ENCODE measurements at places on chromosomes 7 and 10. TPM values are rescaled to one million over a fixed set of nuclear protein-coding genes. Genes with fewer than 3 reads are reported as not detected.
A peak's percentile ranks its signal among the peaks of the same experiment; 100 is the strongest.

The HOXA2 gene
- 1.5 TPM for total RNA-seq

The STOX1 gene
- total RNA-seq: 2.5 TPM

The DTX2 gene
- total RNA-seq: 36.5 TPM

The CALHM3 gene
- total RNA-seq: not detected

The OR6V1 gene
- total RNA-seq: not detected

The LAMB1 gene
- total RNA-seq: 104 TPM

The GSTO2 gene
- 7.8 TPM for total RNA-seq

The EPHB6 gene
- total RNA-seq: 12.2 TPM

The UPP1 gene
- 61.0 TPM for total RNA-seq

The GPC2 gene
- 0.77 TPM for total RNA-seq

The VGF gene
- 0.15 TPM for total RNA-seq

The KCNH2 gene
- total RNA-seq: 2.4 TPM

The BAMBI gene
- total RNA-seq: 7.9 TPM

The BUD23 gene
- 42.4 TPM for total RNA-seq

The RELN gene
- 3.7 TPM for total RNA-seq

The MKX gene
- total RNA-seq: 1.6 TPM

The STAG3 gene
- 4.1 TPM for total RNA-seq

- no peak for DNase-seq
These were observed 7.4 kb downstream of the NUB1 start for GRCh38 chr7:151348970-151349369.

DNA sequence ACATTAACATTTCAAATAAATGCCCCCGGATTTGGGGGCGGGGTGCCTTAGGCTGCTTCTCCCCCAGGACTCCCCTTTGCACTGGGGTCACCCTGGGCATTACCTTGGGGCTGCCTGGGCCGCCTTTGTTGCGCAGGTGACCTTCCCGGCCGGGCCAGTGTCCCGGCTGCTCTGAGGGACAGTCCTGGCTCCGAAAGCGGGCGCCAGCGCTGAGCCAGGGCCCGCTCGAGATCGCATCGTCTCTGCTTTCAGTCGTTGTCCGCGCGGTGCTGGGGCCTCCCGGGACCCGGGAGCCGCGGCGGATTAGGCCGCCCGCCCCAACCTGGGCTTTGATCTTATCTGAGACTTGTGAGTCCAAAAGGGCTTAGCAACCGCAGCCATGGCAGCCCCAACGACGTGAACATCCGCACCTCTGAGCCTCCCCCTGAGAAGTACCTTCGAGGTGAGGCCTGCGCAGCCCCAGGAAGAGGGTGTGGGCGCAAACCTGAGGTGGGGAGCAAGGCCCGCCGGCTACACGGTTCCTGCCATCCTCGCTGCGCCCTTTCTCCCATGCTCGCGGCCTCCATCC is 14.8 kb upstream of the WAPL start:
- no peak for DNase-seq

- DNase-seq: no peak
These were observed 182.6 kb upstream of the FAM3C start for GRCh38 chr7:121578669-121579068.

- no peak for DNase-seq
These were observed 231.1 kb upstream of the FOXP2 start for GRCh38 chr7:114183311-114184088.

GRCh38 chr10:677750-678661 is 11.5 kb downstream of the DIP2C start:
- DNase-seq: no peak

DNA sequence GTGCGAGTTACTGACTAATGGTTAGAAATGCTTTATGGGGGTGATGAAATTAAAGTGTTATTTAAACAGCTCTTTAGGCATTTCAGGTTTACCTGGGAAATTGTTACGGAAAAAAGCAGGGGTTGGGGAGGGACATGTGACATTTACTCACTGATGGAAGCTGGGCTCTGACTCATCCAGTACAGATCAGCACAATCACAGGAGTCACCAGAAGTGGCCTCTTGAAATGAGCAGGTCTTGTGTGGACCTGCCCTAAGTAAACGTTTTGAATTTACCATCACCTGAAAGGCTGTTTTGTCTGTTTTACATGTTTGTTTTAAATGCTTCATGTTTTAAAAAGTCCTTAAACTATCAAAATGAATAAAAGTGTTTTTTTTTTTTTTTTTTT is 2.3 kb downstream of the GLRX3 start:
- no peak for DNase-seq

- DNase-seq: no peak
These were observed 152.0 kb downstream of the REEP3 start for GRCh38 chr10:63673246-63673645.

- DNase-seq: no peak
These were observed 230.8 kb downstream of the CXCL12 start for GRCh38 chr10:44153918-44154670.

- peak; percentile 64 for DNase-seq
These were observed 19.7 kb downstream of the TRDMT1 start for GRCh38 chr10:17181751-17182150.

DNA sequence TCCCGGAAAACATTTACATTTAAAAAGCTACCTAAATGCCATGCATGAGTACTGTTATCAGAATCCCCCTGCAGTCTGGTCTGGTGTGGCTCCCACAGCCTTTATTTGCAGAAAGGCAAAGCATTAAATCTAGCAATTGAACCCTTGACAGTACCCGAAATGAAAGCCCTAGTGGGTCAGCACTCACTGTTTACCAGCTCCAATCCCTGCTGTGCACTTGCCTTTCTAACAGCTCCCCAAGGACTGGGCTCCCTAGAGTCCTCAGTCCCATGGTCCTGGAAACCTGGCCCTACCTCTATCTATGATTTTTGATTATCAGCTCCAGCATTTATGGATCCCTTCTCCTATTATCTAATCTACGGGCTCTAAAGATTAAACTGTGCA is 1.9 kb upstream of the MACC1 start:
- no peak for DNase-seq

DNA sequence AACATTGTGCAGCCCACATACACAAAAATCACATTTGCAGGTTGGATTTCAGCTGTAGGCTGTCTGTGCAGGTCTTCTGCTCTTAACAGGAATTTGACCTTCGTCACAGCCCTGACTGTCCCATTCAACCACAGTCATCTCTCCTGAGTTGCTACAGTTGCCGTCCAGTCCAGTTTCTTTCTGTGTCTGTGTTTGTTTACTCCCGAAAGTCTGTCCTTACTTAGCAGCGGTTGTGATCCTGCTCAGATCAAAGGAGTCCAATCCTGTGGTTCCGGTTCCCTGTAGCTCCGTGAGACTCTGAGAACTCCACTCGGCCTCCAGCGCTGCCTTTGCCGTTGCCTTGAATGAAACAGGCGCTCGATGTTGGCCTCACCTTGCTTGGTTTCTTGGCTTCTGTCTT is 111.6 kb upstream of the GATA3 start:
- DNase-seq: no peak

GRCh38 chr7:36203071-36203790 is 50.2 kb downstream of the EEPD1 start:
- DNase-seq: no peak

DNA sequence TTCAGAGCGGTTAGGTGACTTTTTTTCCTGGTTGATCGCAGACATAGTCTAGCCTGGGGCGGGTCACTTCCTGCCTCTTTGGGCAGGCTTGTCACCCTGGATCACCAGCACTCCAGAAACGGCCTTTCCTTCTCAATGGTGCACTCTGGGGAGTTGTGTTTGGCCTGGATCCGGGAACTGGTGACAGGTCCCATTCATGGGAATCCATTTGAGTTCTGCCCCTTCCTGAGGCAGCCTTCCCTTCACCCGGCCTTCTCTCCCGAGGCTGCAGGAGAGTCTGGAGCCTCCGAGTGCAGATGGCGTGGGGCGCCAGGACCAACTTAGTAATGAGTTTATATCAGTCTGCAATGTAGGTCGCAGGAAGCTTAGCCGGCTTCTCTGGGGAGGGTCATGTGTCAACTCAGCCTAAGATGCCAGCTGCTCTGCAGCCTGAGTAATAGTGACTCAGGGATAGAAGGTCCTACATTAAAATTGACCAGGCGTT is 54.2 kb downstream of the TACR2 start:
- peak; percentile 70 for DNase-seq

DNA sequence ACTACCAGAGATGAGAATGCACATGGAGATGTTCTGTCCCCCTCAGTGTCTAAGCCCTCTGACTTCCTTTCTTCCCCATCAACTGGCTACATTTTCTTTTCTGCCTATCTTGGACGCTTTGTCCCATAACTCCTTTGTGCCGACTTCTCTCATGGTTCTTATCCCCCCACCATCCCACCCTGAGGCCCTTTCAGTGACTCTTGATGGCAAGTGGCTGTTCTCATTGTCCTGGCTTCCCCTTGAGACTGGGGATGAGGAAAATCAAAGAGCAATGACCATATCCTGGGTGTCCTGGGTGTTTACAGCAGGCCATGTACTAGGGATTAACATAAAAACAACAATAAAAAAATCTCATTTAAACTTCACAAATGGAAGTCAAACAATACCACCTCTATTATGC is 18.8 kb upstream of the GGCT start:
- no peak for DNase-seq

DNA sequence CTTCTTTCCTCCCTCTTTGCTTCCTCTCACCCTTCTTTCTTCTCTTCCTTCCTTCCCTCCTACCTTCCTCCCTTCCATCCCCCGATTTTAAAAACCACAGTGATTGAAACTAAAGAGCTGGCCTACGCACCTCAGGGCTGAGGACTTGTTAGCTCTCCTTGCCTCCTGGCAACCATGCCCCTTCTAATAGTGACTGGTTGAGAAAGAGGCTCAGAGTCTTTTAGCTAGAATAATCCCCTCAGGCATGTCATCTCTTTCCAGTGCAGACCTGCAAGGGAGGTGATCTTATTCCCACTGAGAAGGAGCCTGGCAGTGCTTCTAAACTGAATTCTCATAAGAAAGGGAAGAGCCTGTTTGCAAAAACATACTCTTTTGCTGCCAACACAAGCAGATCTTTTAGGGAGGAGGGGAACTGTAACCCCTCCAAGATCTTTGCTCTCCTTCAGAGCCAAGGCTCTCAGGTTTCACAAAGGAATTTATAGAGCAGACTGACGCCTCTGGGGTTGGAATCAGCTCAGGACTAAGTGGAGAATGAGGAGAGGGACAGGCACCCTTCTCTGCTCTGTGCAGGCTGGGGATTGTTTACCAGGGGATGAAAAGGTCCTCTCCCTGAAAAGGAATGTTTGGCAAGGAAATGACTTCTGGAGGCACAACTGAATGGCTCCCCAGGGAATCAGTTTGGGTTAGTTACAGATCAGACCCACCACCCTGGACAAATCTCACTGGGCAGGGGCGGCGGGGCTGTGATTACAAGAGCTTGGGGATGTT is 9.4 kb upstream of the ANKRD1 start:
- no peak for DNase-seq

- DNase-seq: no peak
These were observed 106.4 kb downstream of the ELMO1 start for GRCh38 chr7:37342176-37342687.

DNA sequence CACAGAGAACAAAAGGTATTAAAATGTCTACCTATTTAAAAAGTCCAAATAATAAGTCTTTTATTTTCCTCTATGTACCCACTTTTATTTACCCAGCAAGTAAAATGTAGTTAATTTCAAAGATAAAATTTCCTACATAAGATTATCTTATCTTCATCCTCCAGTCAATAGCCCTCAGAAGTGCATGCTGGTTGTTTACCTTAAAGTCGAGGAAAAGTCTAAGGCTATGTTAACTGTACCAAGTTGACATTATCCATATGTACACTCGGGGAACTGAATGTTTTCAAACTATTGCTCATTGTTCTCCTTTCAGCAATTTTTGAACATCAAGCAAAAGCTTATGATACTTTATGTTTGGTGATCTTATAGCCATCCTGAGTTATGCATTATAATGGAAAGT is 24.1 kb upstream of the LIPF start:
- DNase-seq: no peak

DNA sequence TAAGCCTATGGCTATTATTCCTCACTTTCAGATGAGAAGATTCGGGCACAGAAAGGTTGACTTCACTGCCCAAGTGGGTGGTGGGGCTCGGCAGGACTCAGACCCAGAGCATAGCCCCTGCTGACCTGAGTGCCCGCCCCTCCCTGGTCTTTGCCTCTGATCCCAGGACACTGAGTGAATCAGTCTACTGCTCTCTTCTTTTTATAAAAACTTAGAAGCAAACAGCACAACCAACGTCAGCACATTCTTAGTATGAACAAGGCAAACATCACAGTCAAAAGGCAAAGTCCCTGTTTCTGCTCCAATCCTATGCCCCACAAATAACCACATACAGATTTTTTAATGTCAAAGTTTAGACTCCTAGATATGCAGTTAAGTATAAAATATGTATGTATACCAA is 237.8 kb downstream of the ZMYND11 start:
- DNase-seq: no peak

- DNase-seq: no peak
These were observed 5.5 kb downstream of the ANXA11 start for GRCh38 chr10:80199828-80200227.

DNA sequence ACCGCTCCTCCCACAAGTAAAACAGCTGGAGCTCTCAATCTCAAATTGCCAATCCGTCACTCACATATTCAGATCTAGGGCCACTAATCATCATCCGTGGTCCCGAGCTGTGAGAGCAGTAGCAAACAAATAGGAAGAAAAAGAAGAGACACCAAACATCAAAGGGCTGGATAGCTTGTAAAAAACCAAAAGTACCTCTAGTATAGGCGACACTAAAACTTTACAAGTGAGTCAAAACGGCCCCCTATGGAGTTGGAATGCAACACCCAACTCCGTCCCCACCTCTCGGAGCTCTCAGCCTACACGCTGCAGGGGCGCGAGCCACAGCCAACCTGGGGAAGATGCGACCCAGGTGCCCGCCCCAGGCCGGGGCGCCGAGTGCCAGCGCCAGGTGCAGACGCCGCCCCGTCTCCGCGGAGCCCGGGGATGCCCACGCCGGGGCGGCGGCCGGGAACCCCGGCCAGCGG is 581 bp downstream of the FAM3C start:
- DNase-seq: no peak

GRCh38 chr10:47396311-47396717 is 12.2 kb upstream of the ZNF488 start:
- no peak for DNase-seq

DNA sequence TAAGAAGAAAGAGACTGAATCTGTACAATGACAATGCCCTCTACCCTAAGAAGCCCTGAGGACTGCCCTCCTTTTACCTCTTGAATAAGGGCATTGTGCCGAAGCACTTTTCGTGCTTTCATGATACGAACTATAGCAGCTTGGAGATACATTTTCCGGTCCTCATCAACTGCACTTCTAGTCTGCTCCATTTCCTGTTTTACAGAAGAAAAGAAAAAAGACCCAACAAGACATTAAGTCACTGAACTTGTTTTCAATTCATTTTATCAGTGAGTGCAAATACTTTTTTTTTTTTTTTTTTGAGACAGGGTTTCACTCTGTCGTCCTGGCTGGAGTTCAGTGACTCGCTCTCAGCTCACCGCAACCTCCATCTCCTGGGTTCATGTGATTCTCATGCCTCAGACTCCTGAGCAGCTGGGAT is 78.4 kb downstream of the CUL2 start:
- no peak for DNase-seq

DNA sequence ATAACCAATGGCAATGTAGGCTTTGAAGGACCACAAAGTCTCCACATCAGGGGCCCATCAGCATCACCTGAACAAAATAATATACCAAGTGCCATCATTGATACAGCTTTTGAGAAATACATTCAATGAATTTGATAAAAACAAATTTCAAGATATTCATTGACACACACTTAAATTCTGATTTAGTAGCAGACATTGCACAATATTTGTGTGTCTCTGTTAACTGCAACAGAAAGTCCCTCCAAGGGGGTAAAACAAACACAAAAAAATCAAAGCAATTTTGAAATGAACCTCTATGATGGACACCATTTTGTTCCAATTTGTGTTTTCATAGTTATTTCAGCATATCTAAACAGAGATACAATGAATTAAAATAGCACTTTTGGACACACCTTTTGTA is 86.8 kb upstream of the RSU1 start:
- no peak for DNase-seq
